Hematopoietic multipotent progenitor cell (in vitro differentiated cells): ENCODE measurements at places on chromosomes 12 and 14.

- DNase-seq, result peak; percentile 48
These were observed 102.1 kb downstream of the MYRFL start for GRCh38 chr12:69927164-69927563.

DNA sequence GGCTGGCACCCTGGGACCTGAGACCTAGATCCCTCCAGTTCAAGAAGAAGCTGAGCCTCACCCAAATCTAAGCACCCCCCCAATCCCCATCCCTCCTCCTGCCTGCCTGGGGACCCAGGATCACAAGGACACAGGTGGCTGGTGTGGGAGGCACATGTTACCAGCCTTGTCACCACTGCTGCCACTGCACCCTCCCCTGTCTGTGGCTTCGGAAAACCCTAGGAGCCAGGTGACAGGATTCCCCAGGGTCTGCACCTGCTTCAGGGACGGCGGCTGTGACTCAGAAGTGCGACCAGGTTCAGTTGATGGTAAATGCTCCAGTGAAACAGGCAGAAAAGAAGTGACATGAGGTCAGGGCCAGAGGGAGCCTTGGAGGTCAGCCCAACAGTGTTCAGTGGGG lies 62.8 kb upstream of the FAM222A start:
- DNase-seq, result no peak

DNA sequence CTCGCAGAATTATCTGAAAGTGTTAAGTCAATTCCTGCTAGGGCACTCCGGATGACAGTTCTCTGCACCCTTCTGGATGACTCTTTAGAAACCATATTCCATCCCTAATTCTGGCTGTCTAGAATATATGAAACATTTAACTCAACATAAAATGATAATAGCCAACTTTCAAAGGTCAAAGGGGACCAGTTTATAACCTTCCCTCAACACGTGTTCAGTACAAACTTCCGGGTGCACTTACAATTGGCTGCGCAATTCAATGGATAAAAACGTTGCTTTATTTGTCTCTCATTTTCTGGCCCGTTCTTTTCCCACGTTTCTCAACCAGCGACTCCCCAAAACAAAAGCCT lies 1.3 kb downstream of the SBNO1 start:
- DNase-seq, result no peak

DNA sequence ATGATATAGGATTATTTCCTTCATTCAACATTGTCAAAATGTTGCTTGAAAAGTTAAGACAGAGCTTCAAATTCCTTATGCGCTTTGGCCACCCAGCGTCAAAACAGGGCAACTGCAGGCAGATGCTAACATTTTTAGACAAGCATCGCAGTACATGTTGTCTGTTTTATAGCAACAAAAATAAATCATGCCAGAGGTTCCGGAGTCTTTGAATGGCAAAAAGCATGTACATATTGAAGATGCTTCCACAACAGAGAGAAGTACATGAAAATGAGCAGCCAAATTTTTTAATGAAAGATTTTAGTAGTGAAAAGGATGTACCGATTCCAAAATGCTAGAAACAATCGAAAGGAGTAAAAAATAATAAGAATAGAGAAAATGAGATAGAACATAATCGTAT lies 49.8 kb upstream of the USP15 start:
- DNase-seq, result peak; percentile 42

DNA sequence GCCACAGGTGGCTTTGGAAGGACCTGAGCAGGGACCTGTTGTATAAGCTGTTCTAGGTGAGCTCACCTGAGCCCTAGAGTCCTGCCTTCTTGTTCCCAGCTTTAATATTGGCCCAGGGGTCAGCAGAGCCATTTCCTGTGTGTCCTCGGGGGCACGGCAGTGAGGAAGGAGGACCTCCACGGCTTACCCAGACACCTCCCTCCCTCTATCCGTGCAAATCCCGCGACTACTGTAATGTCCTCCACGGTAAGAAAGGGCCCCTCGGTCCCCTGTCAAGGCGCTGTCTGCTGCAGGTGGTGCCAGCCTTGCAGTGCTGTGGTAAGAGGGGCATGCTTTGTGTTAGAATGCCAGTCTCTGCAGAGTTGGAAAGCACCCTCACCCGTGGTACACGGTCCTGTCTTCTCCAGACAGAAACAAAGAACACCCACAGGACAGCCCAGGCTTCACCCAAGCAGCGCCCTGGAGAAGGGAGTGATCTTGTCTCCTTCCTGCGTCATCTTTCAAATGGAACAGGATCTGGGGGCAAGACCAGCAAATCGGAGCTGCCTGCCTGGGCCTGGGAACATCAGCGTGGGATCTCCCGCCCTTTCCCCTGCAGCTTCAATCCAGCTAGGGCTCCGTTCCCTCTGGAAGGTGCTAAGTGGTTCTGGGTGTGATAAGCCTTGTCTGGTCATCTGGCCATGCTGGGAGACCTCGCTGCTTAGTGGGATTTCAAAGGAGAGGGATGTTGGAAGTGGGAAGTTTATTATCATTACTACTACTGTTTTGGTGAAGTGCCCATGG lies 20.2 kb upstream of the FZD10 start:
- DNase-seq, result no peak

- DNase-seq, result no peak
These were observed 24.8 kb upstream of the ZFP36L1 start for GRCh38 chr14:68817506-68818212.

GRCh38 chr14:94751956-94752355 lies 18.0 kb downstream of the GSC start:
- DNase-seq, result no peak

- DNase-seq, result no peak
These were observed 63.5 kb downstream of the ELK3 start for GRCh38 chr12:96257550-96258103.

GRCh38 chr12:118436986-118437385 lies 60.6 kb downstream of the SUDS3 start:
- DNase-seq, result no peak
